ENCODE measurements at places on chromosomes 7 and 10.

DNA sequence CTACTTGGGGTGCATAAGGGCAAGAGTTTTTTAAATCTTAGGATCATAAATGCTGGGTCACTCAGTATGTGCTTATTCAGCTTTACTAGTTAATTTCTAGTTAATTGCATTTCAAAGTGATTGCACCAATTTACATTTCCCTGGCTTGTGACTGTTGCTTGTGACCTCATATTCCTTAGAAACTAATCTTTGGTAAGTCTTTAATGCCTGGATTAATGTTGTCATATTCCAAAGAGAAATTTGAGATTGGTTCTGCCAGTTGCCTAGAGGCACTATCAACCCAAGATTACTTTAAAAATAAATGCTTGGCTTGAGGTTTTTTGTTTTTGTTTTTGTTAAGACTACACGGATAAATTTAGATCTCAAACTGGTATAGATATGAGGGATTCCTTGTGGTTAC is 103.1 kb downstream of the ANK3 start:
- no peak for DNase-seq

GRCh38 chr7:142787034-142787768 is 16.4 kb downstream of the PRSS2 start:
- no peak for DNase-seq

DNA sequence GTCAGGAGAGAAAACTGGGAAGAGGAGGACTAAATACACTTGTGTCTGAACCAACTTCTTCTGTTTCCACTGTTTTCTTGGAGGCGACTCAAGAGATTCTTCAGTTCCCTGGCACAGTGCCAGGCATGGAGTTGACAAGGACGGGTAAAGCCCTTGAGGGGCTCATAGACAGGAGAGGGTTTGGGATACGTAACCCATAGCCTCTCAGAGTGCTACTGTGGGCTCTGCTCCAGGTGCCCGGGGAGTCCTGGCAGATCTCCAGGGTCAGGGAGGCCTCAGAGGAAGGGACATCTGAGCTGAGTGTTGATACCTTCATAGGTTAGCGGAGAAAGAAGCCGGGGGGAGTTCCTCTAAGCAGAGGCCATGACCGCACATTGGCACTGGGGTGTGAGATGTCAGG is 42.0 kb downstream of the GALNT17 start:
- no peak for DNase-seq

DNA sequence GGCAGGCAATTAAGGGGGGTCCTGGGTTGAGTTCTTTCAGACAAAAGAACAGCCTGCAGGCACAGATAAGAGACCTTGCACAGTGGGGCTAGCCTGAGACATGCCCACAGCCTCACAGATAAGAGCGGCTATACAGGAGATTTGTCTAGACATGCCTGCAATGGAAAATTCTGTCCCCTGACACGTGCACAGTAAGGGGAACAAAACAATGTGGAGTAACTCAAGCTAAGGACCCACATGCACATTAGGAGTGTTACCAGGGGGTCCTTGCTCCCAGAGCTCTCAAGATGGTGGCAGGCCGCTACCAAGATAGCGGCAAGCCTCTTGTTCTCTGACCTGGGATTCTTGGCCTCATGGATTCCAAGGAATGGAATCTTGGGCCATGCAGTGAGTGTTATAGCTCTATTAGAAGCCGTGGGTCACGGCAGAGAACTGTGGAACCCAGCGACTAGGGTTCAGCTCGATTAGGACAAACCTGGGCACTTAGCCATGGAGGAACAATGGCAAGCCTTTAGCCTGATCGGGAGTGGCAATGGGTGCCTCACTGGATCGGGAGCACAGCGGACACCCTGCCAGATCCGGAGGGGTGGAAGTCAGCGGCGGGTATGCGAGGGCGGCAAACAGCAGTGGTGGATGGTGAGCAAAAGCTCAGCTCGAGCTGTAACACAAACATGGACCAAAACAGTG is 196.9 kb downstream of the CCSER2 start:
- DNase-seq: no peak
